ENCODE measurements at places on chromosomes 6 and 20.
A peak's percentile ranks its signal among the peaks of the same experiment; 100 is the strongest.

DNA sequence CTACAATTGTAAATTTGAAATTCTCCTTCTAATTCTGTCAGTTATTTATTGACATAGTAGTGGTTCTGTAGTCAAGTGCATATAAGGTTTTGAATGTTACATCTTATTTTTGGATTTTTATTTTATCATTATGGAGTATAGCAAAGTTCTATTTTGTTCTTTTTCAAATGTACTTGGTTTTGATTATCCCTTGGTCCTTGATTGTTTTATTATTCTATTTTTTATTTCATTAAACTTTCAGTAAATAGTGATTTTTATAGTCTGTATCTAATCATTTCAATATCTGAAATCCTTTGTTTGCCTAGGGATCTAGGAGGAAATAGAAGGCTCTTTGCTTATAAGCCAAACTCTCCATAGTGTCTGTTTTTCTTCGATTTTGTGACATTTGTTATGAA lies 87.8 kb downstream of the HFE start:
- DNase-seq, result no peak

- DNase-seq, result no peak
These were observed 58.7 kb downstream of the OTOR start for GRCh38 chr20:16806886-16807285.

GRCh38 chr6:13831615-13832014 lies 17.3 kb upstream of the MCUR1 start:
- DNase-seq, result no peak

DNA sequence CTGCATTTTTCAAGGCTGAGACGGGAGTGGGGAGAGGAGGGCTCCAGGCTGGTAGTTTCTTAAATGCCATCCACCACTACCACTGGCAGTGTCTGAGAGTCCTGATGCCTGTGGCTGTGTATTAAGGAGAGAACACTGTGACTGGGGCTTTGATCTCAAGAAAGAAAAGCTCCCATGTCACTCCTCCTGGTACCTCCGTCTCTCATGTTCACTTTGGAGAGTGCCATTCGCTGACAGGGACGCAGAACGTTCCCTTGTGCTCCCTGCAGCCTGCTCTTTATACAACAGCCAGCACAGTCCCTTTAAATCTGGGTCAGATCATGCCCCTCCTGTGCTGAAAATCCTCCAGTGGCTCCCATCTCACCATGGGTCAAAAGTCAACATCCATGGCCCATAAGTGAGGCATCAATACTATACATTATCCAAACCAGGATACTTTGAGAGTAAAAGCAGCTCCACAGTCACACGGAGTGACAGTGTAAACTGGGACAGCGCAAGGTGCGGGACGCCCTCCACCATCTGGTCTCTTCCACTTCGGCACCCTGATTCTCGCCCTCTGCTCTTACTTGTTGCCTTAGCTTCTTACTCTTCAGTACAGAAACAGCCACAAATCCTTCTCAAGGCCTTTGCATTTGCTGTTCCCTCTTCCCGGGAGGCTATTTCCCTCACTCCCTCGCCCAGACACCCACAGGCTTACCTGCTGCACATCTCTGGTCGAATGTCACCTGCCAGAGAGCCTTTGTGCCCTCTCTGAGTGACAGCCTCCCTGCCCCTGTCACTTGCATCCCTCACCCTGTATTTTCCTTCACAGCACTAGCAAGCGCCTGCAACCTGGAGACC lies 20.0 kb downstream of the PDYN start:
- DNase-seq, result no peak

- DNase-seq, result no peak
These were observed 103.1 kb downstream of the HIVEP2 start for GRCh38 chr6:142841915-142842314.

- DNase-seq, result no peak
These were observed 34.3 kb upstream of the ENPP5 start for GRCh38 chr6:46204880-46205650.

- peak; percentile 89 for DNase-seq
These were observed 20.4 kb downstream of the OSBPL2 start for GRCh38 chr20:62258499-62259293.

DNA sequence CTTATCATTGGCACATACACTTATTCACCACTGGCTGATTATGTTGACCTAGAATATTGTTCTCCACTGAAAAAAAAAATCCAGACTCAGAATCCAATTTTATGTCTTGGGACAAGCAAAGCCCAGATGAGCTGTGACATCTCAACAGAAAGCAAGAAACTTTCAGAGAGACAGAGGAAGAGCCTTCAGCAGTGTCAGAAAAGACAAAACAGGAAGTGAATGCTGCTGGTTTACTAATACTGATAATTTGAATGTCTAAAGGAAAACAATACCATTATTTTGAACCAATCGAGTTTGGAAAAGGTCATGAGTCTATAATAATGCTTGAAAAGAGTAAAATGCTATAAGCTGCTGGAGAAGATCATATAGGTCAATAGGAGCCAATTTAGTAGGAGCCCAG lies 179.8 kb upstream of the RIMS1 start:
- no peak for DNase-seq

GRCh38 chr6:161544801-161545480 lies 271.1 kb upstream of the AGPAT4 start:
- DNase-seq, result no peak

GRCh38 chr6:16168121-16168520 lies 39.2 kb downstream of the MYLIP start:
- no peak for DNase-seq

GRCh38 chr6:155936551-155936950 lies 480.9 kb upstream of the NOX3 start:
- DNase-seq, result peak; percentile 8

DNA sequence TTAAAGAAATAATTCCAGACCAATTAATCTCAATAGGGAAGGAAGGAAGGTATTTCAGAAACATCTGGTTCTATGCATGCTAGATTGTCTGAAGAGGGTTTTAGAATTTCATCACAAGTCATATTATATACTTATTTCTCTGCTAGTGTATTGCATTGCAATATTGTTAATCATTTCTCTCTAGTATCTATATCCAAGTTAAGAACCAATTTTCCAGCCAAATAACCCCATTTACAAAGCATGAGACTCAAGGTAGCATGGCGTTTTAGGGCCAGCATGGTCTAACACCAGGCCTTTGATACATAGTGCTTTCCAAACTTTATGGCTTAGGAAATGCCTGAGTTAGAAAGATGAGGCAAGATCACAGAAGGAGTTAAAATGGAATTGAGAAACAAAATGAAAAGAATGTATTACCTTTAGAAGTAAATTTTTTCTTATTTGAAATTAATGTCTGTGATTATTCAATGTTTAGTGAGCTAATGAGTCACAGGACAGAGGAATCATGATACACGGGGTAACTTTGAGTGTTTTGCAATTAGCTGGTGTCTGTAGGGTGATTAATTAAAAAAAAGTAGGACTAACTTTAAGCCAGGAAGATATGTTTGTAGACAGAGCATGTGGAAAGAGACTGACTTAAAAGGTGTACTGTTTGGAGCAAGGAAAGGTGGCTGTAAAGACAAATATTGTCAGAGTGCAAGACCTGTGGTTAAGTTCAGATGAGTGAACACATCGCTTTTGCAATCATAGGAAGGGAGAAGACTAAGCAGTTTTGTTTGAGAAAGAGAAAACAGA lies 1006.2 kb upstream of the CITED2 start:
- no peak for DNase-seq

DNA sequence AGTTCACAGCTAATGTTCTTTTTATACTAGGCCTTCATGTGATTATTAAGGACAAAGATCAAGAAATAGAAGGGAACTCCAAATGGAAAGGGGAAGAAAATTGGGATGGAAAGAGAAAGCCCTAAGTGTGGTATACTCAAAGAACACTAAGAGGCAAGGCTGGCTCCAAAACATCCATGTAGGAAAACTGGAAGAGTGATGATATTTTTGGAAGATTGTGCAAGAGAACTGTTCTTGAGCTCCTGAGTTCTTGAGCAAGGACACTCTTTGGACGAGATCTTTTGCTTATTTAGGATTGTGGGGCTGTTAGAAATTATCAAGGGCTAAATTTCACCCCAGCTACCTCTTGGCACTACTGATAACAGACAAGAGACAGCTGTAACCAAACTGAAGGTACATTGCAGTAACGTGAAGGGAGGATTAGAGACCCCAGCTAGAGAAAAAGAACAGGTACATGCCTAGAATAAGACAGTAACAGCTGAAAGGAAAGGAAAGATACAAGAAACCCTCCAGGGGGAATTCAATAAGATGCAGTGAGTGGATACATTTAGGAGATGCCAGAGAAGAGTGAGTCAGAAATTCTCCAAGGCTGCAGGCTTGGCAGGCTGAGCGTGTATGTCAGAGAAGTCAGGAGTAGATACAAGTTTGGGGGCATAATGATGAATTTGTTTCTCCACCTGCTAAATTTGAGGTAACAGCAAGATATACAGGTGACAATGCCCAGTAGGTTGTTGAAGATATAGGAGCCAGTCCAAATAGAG lies 69.7 kb downstream of the CBLN4 start:
- DNase-seq, result no peak

DNA sequence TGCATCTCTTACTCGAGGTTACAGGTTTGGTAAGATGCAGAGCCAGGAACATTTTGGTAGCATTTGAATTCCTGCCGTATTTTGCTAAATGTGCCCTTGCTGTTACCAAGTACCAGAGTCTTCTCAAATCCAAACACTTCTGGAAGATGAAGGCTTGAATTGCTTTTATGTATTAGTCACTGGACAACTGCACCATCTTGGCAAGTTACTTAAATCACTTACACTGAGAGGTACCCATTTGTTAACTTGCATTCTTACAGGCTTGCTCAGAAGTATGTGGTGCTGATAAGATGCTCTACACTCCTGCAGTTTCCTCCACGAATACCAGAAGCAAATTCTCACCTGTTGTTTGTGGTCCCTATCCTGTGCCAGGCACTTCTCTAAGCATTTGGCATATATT lies 12.7 kb downstream of the IL22RA2 start:
- DNase-seq, result peak; percentile 12

- DNase-seq, result no peak
These were observed 594.6 kb upstream of the FLRT3 start for GRCh38 chr20:14932040-14932439.

GRCh38 chr6:16776394-16777017 lies 15.2 kb upstream of the ATXN1 start:
- no peak for DNase-seq

GRCh38 chr6:44680202-44680720 lies 292.8 kb downstream of the CDC5L start:
- no peak for DNase-seq
